ENCODE measurements at places on chromosomes 2 and 18. TPM values are rescaled to one million over a fixed set of nuclear protein-coding genes. Genes with fewer than 3 reads are reported as not detected.

- H3K4me1 ChIP-seq, result no peaks in the 10 kb centered on the region
- no peak overlapping the region for H3K27ac ChIP-seq
- H3K27me3 ChIP-seq, result no peaks in the 10 kb centered on the region
- no peaks in the 10 kb centered on the region for H3K36me3 ChIP-seq
These were observed 14.8 kb upstream of the TRAPPC8 start for GRCh38 chr18:31957728-31958127.

DNA sequence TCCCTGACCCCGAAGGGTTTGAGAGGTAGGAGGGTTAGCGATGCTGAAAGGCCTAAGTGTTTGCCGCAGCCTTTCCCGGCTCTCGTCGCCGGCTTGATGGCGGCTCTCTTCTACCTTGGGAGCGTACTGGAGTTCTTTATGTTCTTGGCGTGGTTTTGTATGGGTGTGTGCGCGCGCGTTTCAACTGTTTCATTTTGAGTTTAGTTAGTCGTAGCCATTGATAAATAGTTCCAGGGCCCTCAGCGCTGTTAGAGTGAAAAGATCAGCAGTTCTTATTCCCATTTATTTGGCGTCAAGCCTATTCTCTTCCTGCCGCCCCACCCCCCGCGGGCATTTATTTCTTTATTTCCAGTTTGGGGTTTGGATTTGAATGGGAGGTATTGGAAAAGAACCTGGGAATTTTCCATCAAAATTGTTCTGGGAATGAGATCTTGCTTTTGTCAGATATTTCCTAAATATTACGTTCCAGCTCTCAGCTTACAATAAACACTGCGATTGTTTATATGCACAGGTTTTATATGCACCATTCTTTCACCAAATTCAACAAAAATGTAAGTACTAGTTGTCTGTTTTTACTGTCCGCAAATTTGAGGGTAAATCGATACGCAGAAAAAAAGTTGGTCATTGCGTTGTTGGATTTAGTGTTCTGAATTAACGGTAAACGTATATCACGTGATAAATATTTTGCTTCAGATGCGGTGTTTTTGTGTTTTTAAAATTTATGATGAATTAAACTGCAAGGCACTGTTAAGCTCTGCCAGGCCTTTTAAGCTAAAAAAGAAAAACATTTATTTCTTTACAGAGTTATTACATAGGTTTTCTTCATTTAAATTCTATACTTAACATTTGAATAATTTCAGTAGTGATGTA is 954 bp downstream of the CCNT2 start:
- H3K4me3 ChIP-seq, result peak overlapping the region; percentile 89
- DNase-seq, result peak; percentile 65
- H3K4me1 ChIP-seq, result peaks cover 56% of the 10 kb centered on the region
- no peaks in the 10 kb centered on the region for H3K36me3 ChIP-seq
- peak overlapping the region; percentile 98 for H3K27ac ChIP-seq

GRCh38 chr2:187369471-187369870 is 78.6 kb downstream of the CALCRL start:
- H3K4me3 ChIP-seq, result no peak overlapping the region
- H3K27me3 ChIP-seq, result no peaks in the 10 kb centered on the region
- H3K4me1 ChIP-seq, result no peaks in the 10 kb centered on the region
- H3K27ac ChIP-seq, result no peak overlapping the region
- H3K36me3 ChIP-seq, result no peaks in the 10 kb centered on the region

DNA sequence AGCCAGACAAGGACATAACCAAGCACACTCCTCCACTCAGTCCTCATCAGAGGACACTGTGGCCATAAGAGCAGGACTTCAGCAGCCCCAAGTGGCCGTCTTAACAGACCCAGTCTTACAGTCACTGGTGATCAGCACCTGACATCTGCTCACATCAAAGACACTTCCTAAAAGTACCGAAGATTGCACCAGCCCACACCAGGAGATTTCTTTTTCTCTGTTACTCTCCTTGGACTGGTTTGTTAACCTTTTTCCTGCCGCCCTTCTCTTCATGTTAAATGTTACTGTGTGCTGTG is 44.1 kb downstream of the MRPS5 start:
- no peak overlapping the region for H3K27ac ChIP-seq
- peaks cover 10% of the 10 kb centered on the region for H3K4me1 ChIP-seq
- no peak for DNase-seq
- peaks cover 58% of the 10 kb centered on the region for H3K27me3 ChIP-seq
- no peak overlapping the region for H3K4me3 ChIP-seq

DNA sequence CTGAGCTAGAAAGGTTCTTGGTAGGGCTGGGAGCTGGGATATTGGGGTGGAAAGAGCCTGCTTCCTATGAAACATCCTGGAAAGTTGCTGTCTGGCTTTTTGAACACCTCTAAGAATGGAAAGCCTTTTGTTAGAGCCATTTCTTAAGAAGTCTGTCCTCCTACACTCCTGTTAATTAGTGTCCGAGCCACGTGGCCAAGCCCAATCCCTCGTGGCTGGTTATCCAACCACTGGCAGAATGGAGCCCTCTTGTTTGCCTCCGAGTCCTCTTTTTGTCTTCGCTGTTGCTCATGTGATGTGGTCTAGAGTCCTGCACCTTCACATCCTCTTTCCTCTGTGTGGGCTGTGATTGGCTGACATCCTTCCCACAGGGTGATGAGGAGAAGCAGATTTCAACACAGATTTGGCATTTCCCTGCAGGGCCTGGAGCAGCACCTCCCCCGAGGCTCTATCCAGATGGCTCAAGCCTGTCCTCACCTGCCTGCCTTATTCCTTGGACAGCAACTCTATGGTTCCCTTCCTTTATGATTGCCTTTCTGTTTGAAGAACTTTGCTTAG is 8.2 kb upstream of the TOGARAM2 start:
- H3K27ac ChIP-seq, result no peak overlapping the region
- H3K36me3 ChIP-seq, result no peaks in the 10 kb centered on the region
- H3K4me3 ChIP-seq, result no peak overlapping the region
- no peaks in the 10 kb centered on the region for H3K27me3 ChIP-seq
- DNase-seq, result peak; percentile 13
- H3K4me1 ChIP-seq, result peaks cover 5% of the 10 kb centered on the region

- H3K4me1 ChIP-seq, result peaks cover 77% of the 10 kb centered on the region
- no peaks in the 10 kb centered on the region for H3K27me3 ChIP-seq
- no peak overlapping the region for H3K4me3 ChIP-seq
- no peak for DNase-seq
- H3K27ac ChIP-seq, result peak overlapping the region; percentile 66
These were observed 116.8 kb downstream of the SPTBN1 start for GRCh38 chr2:54572636-54573536.

DNA sequence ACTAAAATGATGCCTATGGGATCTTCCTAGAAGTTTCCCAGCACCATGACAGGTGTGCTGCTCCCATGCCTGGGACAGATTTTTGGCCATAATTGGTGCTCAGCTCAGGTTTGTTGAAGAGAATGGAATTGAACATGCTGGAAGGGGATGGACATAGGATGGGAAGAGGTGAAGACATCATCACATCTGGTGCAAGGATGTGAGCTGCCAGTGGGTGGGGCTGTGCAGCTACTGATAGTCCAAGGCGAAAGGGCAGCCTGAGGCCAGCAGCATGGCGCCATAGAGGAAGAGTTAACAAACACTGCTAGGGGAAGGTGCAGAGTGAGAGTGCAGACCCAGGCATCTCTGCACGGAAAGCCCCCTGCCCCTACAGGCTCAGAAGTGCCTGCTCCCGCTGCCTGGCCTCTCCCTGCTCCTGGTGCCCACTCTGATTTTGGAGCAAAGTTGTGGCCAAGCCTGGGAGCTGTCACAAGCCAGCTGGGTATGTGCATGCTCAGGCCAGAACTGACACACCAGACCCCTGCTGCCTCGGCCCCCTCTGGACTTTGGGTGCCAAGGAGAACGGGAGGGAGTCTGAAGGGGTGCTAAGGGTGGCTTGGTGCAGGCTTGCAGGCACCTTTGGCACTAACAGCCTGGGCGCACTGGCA is 178.6 kb downstream of the ZBTB7C start:
- no peaks in the 10 kb centered on the region for H3K4me1 ChIP-seq
- no peak overlapping the region for H3K4me3 ChIP-seq
- H3K27me3 ChIP-seq, result no peaks in the 10 kb centered on the region
- H3K36me3 ChIP-seq, result no peaks in the 10 kb centered on the region
- DNase-seq, result no peak

Gene GATA6
- 14.7 TPM for total RNA-seq

Gene FBLN7
- total RNA-seq, result 0.95 TPM

Gene PROKR1
- total RNA-seq, result 1.1 TPM

Gene SP140
- total RNA-seq, result not detected

Gene CD28
- total RNA-seq, result 1.1 TPM

Gene ACMSD
- total RNA-seq, result not detected

Gene MC5R
- not detected for total RNA-seq

Gene ALPI
- not detected for total RNA-seq

All from sigmoid colon (tissue), 7 donors.